IPS DF 19.7 (cell line): ENCODE measurements at places on chromosomes 7 and 10.

- DNase-seq: peak; percentile 57
Observed at GRCh38 chr10:42952349-42952748, 124.5 kb upstream of the RET start.

DNA sequence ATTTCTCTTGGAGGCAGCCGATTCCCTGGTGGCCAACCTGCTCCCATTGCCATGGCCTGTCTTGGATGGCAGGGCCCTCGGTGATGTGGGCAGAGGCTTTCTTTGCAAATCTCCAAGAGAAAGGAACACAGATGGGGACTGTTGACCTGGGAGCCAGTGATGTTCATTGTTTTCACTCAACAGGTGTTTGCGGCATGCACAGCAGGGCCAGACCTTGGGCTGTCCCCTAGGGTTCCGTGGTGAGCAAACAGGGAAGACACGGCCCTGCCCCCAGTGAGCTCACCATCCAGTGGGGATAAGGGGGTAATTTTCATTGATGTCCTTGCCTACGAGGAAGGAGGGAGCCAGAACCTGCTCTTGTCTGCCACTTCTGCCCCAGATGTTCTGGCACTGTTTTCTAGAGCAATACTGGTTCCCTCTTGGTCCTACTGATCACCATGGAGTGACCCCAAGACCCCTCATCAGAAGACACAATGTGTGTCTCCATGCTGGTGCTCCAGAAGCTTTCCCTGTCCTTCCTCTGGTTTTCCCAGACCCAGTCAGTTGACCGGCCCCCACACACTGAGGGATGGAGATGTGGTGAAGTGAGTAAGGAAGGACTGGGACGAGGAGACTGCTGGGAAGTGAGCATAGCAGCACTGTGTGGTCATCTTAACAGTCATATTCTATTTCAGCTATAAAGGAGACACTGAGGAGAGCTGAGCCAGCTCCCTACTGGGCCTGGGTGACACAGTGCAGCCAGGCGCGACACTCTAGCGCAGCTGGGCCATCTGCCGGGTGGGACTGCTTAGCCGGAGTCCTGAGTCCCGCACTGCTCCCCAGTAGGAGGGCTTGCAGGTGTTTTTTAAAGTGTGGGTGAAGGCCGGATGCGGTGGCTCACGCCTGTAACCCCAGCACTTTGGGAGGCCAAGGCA is 20.4 kb upstream of the FIGNL1 start:
- DNase-seq: no peak

GRCh38 chr10:114810926-114811325 is 10.7 kb upstream of the FHIP2A start:
- DNase-seq: no peak

GRCh38 chr10:94487575-94487974 is 58.0 kb upstream of the HELLS start:
- no peak for DNase-seq

- no peak for DNase-seq
Observed at GRCh38 chr10:61480208-61480607, 27.0 kb upstream of the TMEM26 start.

GRCh38 chr10:114711869-114712250 is 53.8 kb upstream of the ABLIM1 start:
- no peak for DNase-seq

GRCh38 chr7:131105294-131105798 is 222.3 kb upstream of the MKLN1 start:
- no peak for DNase-seq

- DNase-seq: no peak
Observed at GRCh38 chr10:110751850-110752249, 107.7 kb downstream of the RBM20 start.

- no peak for DNase-seq
Observed at GRCh38 chr10:119103241-119103902, 541 bp upstream of the DENND10 start.

DNA sequence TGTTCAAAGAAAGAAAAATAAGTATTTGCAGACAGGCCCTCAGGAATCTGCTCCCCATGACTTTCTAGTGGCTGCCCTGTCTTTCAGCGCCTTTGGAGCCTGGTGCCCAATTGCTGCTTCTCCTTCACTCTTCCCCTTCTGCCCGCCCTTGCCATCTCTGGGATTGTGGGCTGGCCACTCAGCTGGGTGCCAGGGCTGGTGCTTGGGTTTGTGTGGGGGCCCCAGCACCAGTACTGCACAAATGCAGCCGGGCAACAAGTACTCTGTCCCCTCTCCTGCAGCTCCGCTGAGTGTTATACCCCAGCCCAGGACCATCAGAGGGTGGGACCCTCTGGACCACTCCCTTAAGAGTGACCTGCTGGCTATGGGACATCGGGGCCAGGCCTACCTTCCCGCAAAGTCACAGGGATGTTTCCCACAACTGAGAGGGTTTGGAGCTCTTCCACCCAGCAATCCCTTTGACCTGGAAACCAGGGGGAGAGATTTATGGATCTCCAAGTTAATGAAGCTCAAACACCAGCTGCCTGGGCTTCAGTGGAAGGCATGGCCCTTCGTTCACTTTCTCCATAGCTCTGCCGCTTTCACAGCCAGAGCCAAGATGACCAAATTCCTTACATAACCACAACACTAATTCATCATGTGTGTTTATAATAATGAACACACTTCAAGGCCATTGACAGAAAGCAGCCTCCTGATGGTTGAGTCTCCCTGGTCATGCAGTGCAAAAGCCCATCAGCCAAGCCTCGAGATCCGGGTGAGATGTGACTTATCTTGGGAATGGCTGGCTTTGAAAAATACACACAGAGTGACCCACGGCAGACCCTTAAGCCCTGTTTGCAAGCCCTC is 313.9 kb upstream of the ZNF32 start:
- no peak for DNase-seq
